Stimulated activated CD4-positive, alpha-beta T cell treated with anti-CD3 and anti-CD28 coated beads, Interleukin-12 subunit alpha, Interleukin-12 subunit beta, amount 100 ng/mL, for 48 hours (primary cell): ENCODE measurements at places on chromosomes 7 and 10.

GRCh38 chr10:133438711-133439273, 14.4 kb upstream of the SPRN start:
- no peak for DNase-seq

DNA sequence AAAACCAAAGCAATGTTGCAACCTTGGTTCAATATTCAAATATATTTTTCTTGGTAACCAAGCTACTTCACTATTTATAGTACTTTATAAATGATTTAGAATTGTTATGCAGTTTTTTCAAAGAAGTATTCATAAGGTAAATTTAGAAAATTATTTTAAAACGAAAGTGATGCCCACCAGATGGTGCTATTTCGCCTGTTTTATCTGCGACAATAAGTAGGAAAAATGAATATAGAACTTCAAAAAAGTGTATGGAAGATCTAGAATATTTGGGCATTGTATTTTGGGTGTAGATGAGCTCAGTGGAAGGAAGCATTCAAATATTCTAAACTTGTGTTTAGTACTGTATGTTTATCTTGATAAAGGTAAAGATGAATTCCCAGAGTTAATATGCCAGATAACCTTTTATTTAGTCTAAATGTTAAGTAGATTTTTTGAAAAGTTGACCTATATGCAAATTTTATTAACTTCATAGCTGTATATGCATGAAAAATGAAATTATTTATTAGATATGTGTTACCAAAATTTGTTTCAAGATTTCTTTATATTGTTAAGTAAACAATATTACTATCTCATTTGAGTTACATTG, 93.2 kb downstream of the ADK start:
- DNase-seq: no peak

GRCh38 chr10:72935361-72935760, 19.2 kb downstream of the PLA2G12B start:
- DNase-seq: no peak

GRCh38 chr10:94016727-94017714, 23.3 kb downstream of the PLCE1 start:
- DNase-seq: no peak

DNA sequence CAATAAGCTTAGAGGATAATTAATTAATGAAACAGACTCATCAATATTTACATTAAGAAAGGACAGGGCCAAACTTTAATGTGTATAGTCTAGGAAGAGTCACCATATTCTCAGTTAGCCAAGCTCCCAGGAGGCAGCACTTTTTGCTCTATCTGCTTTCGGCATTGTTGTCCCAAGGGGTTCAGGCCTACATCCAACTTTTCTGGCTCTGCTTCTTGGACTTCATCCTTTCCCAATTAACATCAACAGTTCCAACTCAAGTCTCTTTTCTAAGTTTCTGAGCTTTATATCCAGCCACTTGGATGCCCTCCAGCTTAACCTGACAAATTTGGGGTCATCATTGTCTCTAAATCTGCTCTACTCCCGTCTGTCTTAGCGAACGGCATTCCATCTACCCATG, 42.8 kb downstream of the GLI3 start:
- DNase-seq: no peak

DNA sequence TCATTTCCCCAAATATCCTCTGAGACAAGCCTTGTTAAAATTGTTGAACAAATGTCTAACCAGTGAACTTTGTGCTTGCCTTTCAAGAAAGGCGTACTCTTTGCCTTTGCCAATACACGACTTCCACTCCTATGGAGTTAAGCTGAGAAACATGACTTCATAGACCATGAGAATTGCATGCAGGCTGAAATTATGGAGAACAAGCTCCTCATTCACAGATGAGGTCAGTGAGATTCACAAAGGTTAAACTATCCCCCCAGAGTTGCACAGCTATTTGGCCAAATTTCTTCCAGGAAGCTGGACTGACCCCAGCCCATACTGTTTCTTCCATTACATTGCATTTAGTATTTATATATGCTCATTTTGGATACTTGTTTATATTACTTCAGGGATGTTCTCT, 221.4 kb upstream of the SEMA3C start:
- DNase-seq: no peak

- no peak for DNase-seq
Observed at GRCh38 chr7:36355490-36355889, 34.2 kb upstream of the ANLN start.

GRCh38 chr7:84949067-84949466, 237.8 kb downstream of the SEMA3D start:
- DNase-seq: no peak

DNA sequence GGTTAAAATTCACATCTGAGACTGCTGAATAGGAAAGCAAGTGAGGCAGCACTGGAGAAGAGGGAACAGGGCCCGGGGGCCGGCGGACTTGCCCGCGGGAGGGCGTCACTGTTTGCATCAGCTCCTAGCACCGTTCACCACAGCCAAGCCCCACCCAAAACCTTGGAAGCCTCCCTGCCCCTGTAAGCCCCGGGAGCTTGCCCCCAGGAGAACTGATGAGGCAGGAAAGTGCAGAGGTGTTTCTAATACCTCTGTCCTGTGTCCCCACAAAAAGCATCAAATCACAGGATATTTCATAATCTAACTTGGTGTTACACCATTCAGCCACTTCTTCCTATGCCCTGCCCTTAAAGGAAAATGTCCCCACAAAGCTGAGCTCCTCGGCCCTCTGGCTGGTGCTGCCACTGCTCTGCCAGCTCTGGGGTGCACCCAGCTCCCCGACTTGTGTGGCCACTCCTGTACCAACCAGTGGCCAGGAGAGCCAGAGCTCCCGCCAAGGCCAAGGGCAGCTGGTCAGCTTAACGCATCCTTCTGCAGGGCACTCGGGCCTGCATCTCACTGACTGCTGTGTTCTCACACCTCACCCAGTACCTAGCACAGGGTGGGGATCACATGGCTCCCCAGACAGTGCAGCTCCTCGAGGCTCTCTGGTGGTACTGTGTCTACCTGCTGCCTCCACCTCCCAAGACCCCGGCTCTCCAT, 47.3 kb upstream of the CNPY1 start:
- no peak for DNase-seq

GRCh38 chr7:71935674-71936073, 476.5 kb downstream of the CALN1 start:
- no peak for DNase-seq

DNA sequence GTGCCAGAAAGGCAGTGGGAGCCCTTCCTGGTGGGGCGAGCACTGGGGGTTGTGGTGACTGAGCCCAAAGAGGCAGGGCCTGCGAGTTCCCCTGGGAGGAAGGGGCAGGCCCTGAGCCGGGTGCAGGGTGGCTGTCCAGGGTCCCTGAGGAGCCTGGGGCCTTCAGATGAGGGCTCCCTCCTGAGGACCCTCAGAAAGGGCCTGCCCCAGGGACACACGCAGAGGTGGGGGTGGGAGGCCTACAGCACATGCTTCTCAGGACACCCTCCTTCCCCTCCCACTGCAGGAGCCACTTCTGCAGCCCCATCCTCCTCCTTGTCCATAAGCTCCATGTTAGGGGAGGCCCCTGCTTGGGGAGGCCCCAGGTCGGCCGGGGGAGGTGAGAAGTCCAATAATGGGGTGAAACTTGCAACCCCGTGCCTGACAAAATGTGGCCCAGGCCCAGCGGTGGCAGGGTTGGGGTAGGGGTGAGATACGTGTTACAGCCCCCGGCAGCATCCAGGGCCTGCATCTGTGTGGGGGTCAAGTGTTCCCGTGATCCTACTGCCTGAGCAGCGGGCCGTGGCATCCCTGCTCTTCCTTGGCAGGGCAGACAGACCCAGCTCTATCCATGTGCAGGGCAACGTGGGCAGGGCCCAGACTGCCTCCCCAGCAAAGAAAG, 31.8 kb upstream of the RET start:
- no peak for DNase-seq

DNA sequence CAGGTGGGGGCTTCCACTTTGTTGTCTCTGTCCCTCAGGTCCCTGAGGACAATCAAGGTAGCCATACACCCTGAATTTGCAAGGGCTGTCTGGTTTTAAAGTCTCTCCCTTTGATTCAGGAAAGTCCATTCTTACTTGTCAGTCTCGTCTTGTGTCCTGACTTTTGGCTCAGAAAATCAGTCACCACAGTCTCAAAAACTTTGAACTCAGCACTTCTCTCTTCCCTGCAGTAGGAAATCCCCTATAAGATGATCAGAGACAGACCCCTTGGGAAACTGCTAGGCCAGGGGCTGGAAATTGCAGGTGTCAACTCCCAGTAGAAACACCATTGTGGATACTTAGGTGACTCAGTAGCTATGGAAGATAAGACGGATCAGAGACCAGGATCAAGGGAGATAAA, 73.1 kb downstream of the CDC123 start:
- no peak for DNase-seq

DNA sequence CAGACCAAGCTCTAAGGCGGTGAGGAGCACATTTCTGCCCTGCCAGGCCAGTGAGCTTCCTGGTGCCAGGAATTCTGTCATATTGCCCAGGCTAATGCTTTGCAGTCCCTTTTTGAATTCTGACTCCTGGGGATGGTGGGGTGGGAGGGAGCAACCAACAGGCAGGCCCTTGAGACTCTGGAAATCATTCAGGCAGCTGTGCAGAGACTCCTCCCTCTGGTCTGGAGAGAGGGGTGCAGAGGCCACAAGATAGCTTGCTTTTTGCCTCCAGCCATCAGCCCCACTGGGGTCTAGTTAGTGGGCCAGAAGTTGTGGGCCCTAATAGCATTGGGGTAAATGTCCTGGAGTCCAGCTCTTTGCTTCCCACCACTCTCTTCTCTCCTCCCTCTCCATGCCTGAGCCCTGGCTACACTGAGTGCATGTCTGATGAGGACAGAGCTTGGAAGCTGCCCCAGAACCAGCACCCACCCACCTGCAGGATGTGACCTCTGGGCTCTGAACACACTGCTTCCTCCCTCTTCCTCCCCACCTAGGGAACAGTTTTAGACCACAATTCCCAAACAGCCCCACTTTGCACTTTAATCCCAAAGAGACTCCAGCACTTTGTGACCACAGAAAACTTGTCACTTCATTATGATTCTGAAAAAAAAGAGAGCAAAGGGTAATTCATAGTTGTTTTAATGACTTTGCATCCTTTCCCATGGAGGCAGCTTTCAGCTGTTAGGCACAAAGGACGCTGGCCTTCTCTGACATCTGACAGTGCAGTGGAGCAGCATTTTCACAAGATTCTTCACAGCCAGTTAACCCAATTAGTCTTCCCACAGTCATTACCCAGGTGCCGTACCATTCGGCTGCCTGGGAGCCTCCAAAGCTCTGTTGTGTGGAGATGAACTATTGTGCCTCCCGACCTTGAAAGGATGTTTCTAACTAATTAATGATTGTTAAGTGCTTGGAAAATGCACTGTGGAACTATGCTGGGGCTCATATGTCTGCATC, 262.5 kb downstream of the TRIL start:
- DNase-seq: no peak

GRCh38 chr10:61991166-61991565, 89.7 kb downstream of the ARID5B start:
- no peak for DNase-seq

- DNase-seq: no peak
Observed at GRCh38 chr7:151410405-151411390, 860 bp upstream of the WDR86 start.

DNA sequence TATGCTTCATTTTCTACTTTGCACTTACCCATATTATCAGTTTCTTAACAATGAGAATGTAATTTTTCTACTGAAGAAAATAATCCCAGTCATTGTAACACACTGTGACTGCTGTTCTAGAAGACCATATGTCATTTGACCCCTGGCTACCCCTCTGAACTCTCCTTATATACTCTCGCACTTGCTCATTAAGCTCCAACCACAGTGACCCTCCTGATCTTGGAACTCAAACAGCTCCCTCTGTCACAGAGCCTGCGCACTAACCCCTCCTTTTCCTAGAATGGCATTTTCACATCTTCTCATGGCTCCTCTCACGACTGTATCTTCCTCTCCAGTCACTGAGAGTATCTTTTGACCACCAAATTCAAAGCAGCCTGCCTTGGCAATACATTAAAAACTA, 169.7 kb downstream of the CACNA2D1 start:
- DNase-seq: no peak

- DNase-seq: no peak
Observed at GRCh38 chr7:130943336-130943901, 209.4 kb upstream of the KLF14 start.

GRCh38 chr10:13346283-13347042, 1.6 kb downstream of the SEPHS1 start:
- DNase-seq: no peak

DNA sequence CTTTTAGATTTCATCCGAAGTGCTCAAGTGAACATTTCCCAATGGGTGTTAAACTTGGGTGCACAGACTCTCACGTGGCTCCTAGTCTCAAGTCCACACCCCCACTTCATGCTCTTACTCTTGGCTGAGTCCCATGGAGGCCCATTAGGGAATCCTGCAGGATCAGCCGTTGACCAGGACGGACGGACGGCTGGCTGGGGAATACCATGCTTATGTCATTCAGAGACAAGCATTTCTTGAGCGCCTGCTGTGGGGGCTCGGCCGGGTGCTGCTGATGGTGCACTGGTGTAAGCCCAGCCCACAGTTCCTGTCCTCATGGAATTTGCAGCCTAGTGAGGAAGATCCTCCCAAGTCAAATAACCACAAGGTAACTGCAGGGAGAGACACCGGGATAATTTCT, 44.7 kb downstream of the PITRM1 start:
- no peak for DNase-seq

- no peak for DNase-seq
Observed at GRCh38 chr7:2627258-2628129, 4.3 kb upstream of the TTYH3 start.

DNA sequence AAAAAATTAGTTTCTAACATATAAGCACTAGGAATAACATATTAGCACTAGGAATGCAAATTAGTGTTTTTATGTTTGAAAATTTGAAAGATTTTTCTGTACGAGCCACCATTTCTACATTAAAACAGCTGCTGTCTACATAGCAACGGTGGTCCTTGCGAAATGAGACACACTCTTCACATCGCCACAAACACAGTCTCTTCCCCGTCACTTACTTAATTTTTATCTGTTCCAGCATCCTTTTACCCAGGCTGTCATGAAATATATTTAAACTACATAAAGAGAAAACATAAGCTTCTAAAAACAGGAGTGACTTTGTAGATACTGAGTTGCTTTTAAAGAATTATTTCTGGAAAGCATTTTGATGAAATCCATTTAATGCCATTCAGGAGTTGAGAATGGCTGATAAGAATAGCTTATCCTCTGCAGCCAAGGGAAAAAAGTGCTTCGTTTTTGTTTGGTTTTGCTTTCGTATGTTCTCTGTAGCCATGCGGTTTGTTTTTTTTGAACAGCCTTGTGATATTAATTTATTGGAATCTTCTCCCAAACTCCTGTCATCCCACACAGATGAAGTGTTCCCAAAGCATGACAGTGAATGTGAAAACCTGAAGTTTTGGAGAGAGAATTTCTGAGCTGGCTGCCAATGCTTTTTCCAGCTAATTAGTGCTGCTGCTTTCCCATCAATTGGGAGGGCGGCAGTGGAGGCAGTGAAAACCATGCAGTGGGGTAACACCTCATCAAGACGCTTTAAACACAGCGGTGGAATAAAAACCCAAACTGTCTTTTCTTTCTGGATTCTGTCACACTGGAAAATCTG, 603.7 kb upstream of the ADARB2 start:
- DNase-seq: no peak
